ENCODE measurements at places on chromosomes 1 and 21. TPM values are rescaled to one million over a fixed set of nuclear protein-coding genes. Genes with fewer than 3 reads are reported as not detected.
A peak's percentile ranks its signal among the peaks of the same experiment; 100 is the strongest.

The KRTAP12-2 gene
- total RNA-seq, result not detected

The HMCN1 gene
- total RNA-seq, result 36.9 TPM

The UBL4B gene
- total RNA-seq, result not detected

The DMBX1 gene
- not detected for total RNA-seq

The BSDC1 gene
- 53.3 TPM for total RNA-seq

The KRTAP21-2 gene
- total RNA-seq, result not detected

The CR2 gene
- total RNA-seq, result 0.63 TPM

DNA sequence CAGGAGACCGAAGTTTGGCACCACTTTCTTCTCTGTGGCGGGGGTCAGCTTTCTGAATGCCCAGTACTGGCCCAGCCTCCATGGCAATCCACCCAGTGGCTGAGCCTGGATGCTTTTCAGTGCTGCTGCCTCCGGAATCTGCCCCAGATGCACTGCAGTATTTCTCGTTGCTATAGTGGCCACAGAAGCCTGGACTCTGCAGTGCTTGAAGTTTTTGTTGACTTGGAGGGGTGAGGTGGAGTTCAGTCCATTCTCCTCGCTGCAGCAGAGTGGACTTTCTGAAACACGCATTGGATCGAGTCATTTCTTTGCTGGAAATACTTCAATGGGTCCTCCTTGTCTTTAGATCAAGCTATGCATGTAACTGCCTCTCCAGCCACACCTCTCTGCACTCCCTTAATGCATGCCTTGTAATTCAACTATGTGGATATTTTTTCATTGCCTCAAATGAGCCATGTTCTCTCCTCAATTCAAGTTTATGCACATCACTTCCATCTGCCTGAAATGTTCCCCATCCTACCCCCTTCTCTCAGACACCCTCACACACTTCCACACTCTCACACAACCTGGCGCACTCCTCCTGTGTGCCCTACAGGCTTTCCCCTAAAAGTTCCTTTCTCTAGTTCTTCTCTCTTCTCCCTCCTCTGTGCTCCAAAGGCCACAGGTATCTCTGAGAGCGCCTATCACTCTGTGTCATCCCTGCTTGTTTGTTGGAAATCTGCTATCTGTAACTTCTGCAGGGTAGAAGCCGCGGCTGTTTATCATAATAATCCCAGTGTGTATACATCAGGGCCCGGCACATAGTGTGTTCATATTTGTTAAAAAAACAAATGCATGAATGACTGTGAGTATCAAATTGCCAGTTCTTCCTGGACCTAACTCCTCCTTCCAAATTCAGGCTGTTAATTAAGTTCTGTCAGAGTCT lies 16.5 kb downstream of the ADAM30 start:
- no peak for DNase-seq

DNA sequence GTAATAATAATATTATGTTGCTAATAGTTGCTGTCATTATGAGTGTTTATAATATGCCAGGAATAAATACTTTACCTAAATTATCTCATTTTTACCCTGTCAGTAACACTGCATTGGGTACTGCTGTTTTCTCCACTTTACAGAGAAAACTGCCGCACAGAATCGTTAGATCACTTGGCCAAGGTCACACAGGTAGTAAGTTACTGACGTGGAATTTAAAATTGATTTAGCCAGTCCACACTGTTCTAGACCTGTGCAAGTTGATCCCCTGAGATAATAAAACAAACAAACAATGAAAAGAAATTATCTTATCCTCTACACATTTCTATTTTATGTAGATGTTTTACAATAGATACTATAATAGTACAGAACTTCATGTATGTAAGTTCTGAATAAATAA lies 174.1 kb downstream of the ROR1 start:
- no peak for DNase-seq

GRCh38 chr1:200795156-200795555 lies 56.5 kb downstream of the CAMSAP2 start:
- DNase-seq, result no peak

DNA sequence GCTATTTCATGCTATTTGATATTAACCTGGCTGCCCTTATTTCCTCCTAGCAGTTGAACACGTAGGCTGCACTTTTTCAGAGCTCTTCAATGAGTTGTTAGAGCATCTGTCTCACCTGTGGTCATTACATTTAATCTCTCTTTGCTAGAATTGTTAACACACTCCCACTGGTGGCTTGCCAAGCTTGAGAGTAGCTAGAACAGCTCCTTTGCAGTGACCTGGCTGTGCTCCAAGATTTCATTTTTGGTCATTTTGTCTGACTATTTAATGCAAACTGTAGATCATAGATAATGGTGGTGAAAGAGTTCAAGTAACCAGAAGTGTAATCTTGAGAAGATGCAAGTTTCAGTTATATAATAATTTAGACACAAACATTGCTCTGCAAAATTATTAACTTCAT lies 105.6 kb downstream of the LRRC7 start:
- no peak for DNase-seq

DNA sequence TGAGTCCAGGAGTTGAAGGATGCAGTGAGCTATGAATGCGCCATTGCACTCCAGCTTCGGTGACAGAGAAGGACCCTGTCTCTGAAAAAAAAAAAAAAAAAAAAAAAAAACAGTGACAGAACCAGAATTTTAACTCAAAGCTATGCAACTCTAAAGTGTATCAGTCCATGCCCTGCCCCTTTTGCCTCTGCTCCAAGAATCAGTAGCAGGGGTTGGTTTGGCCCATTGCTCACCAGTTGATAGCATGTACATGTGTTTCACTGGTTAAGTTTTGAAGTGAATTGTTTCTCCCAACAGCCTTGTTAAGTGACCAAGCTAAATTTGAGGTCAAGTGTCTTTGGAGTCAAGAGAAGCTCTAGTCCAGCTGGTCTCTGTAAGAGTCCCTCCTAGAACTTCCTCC lies 245.9 kb downstream of the PLPP3 start:
- DNase-seq, result no peak

- no peak for DNase-seq
These were observed 3.4 kb downstream of the FOXO6 start for GRCh38 chr1:41364442-41365319.

DNA sequence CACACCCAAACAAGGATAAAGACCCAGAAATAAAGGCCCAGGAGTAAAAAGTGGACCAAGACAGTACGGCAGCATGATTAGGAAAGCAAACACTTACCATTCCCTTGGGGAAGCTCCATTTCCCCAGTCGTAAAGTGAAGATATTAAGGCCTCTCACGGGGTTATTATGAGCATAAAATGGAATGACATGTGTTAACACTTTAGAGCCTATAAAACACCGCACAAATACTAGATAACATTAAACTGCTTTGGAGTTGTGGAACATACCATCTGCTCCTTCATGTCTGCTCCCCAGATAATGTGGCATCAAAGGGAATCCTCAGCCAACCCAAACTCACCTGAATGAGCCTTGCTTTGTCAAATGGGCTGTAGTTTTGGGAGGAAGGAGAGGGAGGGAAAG lies 8.9 kb upstream of the ITLN2 start:
- DNase-seq, result no peak

DNA sequence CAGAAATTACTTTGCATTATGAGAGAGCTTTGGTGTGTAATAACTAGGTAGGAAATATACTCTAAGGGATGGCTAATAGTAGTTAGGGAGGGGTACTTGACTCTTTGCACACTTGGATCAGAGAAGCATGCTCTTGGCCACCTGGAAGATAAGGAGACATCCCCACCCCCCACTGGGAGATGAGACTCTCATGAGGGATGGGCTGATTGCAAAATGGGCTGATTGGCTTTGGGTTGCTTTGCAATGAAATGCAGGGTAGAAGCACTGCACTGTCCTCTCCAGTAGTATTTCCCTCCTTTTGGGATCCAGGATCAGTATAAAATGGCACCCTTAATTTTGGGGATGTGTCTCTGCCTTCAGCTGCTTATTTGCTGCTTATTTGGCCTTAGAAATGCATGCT lies 71.2 kb upstream of the EPS8L3 start:
- DNase-seq, result no peak

DNA sequence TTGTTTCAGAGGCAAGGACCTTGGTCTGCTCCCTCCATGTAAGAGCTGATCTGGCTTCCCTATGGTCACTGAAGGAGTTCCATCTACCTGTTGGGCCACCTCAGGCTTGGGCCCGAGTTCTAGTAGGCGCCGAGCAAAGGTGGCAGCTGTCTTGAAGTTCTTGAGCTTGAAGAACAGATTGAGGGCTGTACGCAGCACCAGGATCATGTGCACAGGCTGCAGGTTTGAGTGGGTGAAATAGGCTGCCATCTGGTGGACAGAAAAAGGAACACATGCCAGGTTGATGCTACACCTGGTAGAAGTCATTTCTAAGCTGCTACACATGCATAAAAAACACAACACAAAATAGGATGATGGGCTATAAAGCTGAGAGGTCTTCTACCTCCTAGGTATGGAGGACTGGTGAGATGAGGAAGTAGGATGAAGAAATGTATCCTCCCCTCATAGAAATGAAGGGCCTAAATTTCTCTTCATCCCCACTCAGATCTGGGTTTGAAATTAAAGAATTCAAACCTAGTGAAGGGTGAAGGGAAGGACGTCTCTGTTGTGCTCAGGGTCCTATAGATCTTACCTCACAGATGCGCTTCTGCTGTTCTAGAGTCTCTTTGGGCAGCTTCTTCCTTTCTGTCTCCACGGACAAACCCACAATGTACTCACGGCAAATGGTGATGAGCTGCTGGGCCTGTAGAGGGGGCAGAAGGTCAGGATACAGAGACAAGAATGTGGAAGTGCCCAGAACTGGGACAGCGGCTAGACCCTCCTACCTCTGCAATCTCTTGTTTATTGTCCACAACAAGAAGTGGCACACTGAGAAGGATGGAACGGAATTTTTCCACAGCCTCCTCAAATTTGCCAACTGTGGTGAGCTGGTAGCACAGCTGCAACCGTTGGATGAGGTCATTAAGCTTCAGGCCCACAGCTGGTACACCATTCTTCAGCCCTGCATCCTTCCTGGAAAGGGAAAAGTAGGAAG lies 6.6 kb upstream of the PEX19 start:
- DNase-seq, result peak; percentile 3

- no peak for DNase-seq
These were observed 28.0 kb upstream of the PAX7 start for GRCh38 chr1:18602533-18603211.

GRCh38 chr1:117821774-117822482 lies 107.5 kb downstream of the GDAP2 start:
- DNase-seq, result no peak

GRCh38 chr1:165053351-165053750 lies 303.2 kb downstream of the LMX1A start:
- no peak for DNase-seq

DNA sequence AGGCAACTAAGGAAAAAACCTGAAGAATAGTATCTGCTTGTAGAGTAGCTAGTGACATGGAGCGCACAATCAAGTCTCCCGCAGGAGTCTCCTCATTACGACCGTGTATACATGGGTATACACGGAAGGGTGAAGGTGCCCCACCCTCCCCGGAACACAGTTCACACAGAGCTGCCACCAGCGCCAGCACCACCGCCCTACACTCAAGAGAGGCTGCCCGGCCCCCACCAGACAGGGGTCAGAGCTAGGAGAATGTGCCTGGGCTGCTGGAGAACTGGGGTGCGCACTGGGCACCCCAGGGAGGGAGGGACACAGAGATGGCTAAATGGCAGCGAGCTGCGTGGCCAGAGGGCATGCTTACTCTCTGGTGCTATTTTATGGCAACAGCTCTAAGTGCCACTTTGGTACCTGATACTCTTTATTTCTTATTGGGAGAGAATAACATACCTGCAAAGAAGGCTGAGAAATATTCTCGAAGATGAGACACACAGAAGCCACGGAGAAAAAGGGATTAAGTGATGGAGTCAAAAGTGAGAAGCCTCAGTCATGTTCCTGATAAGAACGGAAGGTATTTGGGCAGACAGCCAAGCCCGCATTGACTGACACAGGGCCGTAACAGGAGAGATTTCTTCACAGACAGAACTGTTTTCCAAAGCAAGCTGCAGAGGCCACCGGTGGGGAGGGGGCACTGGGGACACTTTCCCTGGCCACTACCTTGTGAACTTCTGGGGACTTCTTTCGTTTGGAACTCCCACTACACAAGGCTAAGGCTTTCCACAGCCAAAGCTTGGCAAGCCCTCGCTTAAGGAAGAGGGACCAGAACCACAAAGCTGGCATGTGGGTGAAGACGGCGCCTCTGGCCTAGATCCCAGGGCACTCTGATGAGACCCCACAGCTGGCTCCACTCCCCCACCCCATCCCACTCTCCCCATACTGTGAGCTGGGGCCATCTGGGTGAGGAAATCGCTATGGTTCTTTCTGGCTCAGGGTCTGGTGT lies 108.0 kb downstream of the PGBD5 start:
- DNase-seq, result no peak
